Keratinocyte (primary cell): ENCODE measurements at places on chromosomes 4 and X. TPM values are rescaled to one million over a fixed set of nuclear protein-coding genes. Genes with fewer than 3 reads are reported as not detected.

The PCDH18 gene
- polyA plus RNA-seq = 0.02 to 0.13 TPM (median 0.08 TPM) in 3 replicates

The TMPRSS11A gene
- 0.03 to 0.10 TPM in 2 of 3 replicates, not detected in the other for polyA plus RNA-seq

The TMPRSS11B gene
- polyA plus RNA-seq = 0.35 to 2.0 TPM (median 0.58 TPM) in 3 replicates

- DNase-seq = no peak
These were observed 7.5 kb downstream of the SEPTIN6 start for GRCh38 chrX:119685225-119686066.

DNA sequence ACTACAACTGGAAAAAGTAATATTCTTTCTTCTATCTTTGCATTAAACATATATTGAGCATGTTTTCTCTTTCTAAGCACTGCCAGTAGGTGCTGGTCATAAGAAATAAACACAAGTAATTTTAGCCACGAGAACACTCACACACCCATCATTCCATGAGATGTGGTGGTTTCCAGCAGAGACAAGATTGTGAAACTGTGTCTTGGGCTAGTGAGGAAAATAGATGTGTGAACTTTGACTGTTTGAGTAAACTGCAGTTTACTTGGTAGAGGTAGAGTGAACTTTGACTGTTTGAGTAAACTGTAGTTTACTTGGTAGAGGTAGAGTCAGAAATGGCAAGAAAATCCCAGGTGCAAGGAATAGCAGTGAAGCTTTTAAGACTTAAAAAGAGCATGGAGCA lies 300.9 kb upstream of the HS3ST1 start:
- no peak for DNase-seq

DNA sequence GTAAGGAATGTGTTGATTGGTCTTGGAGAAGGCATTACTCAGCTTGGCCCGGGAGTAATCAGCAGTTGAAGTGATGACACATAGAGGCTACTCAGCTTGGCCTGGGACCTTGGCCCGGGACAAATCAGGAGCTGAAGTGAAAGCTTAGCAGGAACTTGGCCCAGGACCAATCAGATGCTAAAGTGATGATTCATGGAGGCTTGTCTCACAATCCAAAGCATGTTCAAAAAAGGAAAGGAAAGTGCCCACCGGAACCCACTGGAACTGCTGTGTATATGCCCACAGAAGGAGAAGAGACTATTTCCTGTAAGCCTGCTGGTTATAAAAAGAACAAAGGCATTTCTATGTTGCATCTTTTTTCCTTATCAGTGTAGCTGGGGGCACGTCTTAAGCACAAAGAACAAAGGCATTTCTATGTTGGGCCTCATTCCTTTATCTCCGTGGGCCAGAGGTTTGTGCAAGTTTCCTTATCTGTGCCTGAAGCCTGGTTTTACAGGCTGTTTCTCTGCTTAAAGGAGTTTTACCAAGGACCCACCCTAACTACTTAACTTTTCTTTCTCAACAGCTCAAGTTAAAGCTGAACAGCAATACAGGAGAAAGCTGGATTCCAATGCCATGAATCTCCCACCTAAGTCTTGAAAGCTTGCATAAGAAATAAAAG lies 1176.7 kb downstream of the NLGN4X start:
- DNase-seq = no peak

GRCh38 chr4:104915864-104916263 lies 230.8 kb upstream of the TET2 start:
- no peak for DNase-seq
